ENCODE measurements at places on chromosomes 2 and 18.

- no peak for DNase-seq
These were observed 38.3 kb downstream of the MYO7B start for GRCh38 chr2:127573771-127574170.

GRCh38 chr2:237533668-237534161, 32.7 kb upstream of the PRLH start:
- no peak for DNase-seq

DNA sequence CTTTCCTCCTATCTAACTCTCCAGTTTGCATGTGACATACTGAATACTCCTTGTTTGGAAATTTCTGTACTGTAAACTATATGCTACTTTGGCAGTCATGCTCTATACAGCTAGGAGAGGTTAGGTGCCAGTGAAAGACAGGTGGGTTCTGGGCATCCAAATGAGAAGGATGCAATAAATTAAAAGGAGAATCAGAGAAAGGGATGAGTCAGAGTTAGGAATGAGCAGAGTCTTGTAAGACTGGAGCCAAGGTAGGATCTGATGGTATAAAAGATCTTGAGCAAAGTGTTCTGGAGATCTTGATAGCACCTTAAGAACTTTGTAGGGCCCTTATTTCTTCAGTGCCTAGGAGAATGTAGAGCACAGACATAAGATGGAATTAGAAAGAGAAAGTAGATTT, 58.7 kb upstream of the STAM2 start:
- DNase-seq, result no peak

GRCh38 chr2:24643051-24643450, 150.1 kb downstream of the PTRHD1 start:
- DNase-seq, result no peak

DNA sequence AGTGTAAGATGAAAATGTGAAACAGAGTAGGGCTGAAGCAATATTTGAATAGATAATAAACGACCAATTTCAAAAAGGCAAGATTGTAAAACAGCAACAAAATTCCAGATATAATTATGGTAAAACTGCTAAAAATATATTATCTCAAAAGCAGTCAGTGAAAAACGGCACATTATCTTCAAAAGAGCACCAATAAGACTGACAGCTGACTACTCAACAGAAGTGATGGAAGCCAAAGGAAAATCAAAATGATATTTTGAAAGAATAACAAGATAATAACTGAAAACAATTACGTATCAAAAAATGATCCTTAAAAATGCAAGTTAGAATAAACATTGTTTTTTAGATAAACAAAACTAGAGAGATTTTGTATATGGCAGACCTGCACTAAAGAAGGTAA, 920.6 kb upstream of the FAM98A start:
- no peak for DNase-seq

DNA sequence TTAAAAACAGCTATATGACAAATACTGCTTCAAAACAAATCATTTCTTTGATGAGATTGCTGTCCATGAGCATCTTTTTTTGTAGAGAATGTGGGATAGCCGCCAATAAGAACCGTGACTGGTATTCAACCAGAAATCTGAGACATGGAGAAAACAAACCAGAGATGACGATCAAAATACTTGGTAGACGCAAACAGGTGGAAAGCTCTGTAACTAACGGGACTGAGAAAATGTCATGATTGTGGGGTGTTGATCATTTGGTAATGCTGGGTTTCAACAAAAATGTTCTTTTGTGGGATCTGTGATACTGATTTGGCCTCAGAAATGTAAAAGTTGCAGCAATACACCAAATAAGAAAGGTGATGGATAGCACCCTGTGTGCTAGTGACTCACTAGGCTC, 364.8 kb downstream of the NYAP2 start:
- no peak for DNase-seq

DNA sequence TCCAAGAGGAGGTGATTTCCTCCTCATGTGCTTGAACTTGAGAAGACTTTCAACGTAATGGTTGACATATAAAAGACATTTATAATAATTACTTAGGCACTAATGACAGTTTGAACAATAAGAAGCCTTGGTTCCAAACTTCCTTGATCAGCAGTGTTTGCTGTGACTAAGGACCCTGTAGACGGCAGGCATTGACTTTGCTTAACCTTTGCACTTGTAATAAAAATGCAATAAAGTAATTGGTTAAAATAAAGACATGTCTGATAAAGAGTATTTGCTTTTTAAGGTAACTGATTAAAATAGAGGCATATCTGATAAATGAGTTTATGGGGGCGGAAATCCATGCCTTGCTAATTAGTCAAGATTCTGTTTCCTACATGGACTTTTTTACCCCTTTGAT, 82.2 kb upstream of the ST8SIA3 start:
- no peak for DNase-seq

- no peak for DNase-seq
These were observed 55.6 kb downstream of the CCDC85A start for GRCh38 chr2:56239437-56239836.

DNA sequence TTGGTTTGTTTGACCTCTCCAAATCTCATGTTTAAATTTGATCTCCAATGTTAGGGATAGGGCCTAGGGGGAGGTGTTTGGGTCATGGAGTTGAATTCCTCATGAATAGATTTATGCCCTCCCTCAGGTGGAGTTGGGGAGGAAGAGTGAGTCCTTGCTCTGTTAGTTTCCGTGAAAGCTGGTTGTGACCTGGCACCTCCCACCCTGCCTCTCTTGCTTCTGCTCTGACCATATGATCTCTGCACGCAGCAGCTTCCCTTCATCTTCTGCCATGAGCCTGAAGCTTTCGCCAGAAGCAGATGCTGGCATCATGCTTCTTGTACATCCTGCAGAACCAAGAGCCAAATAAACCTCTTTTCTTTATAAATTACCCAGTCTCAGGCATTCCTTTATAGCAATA, 231.6 kb upstream of the ERBB4 start:
- no peak for DNase-seq

DNA sequence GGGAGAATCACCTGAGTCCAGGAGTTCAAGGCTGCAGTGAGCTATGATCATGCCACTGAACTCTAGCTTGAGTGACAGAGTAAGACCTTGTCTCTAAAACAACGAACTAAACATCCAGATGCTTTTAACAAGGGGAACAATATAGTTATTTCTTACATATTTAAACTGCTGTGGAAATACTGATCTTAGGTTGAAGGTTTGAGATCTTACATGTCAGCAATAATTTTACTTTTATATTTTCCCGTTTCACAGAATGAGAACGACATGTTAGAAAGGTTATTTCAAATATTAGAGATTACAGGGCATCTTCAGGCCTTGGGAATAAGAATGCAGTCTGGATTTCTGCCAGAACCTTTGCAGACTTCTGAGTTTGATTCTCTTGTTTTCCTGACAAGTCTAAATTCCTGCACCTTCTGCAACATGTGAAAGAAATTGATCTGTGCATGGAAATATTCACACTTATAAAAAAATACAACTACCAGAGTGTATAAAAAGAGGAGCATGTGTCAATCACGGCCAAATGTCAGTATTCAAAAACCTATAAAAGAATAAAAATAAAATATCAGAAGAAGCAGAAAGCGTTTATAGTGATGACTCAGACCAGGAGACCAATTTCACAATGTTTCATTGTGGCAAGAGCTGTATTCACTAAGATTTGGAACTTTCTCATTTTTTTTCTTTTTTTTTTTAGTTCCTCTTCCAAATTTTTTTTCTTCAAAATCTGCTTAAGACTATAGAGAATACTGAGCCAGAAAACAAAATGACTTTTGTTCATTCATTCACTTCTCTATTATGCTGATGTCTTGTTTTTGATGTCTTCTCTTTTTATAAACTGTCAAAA, 29.6 kb downstream of the COLEC12 start:
- DNase-seq, result no peak

GRCh38 chr2:240440704-240441320, 5.3 kb downstream of the GPC1 start:
- DNase-seq, result no peak

GRCh38 chr2:184551626-184552025, 46.7 kb upstream of the ZNF804A start:
- no peak for DNase-seq

DNA sequence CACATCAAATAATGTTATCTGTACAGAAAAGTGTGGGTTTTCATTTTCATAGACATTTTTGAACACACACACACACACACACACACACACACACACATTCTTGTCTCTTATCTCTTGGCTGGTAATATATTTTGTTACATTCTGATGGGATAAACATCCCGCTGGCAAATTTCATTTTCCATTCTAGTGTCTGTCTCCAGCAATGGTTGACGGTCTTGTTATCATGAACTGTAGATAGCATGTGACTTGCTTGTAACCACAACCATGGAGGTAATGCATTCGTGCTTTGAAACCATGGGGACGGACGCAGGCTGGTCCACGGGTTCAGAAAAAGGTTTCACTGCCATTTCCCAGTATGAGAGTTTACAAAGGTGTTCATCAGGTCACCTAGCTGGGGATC, 156.4 kb downstream of the PPP1R1C start:
- no peak for DNase-seq

DNA sequence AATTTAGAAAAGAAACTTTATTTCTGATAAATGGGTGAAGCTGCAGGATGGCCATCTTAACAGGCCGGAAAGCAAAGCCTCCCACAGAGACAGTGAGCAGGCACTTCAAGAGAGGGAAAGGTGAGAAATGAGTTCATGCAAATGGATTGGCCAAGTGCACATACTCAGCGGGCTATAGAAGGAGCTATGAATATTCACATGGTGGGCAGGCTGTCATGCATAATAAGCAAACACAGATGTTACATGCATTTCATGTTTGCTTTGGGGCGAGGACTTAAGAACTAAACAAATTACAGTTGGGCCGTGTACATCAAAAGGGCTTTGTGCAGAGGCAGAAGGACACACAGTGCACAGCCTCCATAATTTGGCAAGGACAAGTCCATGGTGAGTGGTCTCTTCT, 69.8 kb upstream of the MAL start:
- no peak for DNase-seq

DNA sequence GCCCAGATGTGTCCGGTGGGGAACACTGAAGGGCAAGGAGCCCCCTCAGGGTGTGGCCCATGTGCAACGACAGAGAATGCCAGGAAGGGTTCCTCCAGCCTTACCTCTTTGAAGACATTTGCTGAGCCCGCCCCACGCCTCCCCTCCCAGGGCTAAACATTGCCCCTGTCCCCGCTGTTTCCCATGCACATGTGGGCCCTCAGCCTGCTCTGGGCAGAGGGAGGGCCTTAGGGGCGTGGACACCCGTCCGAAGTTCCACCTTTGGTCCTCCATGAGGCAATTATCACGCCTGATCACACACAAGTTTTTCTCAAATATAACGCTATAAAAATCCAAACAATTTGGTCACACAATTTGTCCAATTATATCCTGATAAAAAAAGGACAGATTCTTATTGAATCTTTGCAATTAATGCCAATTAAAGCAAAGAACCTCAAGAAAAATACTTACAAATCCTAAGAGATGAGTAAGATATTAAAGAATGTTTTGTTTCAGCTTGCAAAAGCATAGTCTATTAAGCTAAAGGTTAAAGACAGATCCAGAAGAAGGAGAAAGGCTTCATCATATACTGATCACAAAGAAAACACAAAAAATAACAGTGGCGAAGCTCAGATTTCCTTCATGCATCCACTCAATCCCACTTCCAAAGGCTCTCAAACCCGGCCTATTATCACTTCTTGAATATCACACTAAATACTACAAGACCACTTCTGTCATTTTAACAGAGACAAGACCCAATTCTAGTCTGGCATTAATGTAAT, 55.2 kb upstream of the LDLRAD4 start:
- DNase-seq, result no peak

DNA sequence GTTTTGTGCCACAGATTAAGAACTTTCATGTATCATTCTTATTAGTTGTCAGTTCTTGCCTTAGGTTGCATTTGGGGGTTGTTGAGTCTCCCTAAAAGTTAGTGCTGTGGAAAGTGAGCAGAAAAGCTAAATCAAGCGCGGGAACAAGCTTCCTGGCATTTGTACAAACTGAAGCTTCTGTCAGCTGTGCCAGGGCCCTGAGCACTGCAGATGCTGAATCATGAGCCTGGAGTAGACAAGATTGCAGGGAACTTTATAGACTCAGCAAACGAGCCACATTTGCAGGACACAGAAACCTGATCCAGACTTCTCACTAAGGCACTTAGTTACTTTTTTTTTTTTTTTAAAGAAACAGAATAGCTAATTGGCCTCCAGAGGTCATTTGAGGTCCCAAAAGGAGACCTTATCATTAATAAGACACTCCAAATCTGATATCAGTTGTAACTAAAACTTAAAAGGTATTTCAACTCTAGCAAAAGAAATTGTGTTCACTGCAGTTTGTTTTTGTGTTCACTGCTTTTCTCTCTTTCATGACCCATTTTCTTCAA, 88.7 kb downstream of the ADAM23 start:
- no peak for DNase-seq

- no peak for DNase-seq
These were observed 160.5 kb downstream of the ZFP36L2 start for GRCh38 chr2:43065871-43066270.

GRCh38 chr18:43526426-43527145, 249.3 kb upstream of the SYT4 start:
- DNase-seq, result no peak

GRCh38 chr2:145108361-145108778, 588.5 kb upstream of the ZEB2 start:
- no peak for DNase-seq

GRCh38 chr2:199019898-199020507, 437.7 kb downstream of the SATB2 start:
- peak; percentile 0 for DNase-seq

DNA sequence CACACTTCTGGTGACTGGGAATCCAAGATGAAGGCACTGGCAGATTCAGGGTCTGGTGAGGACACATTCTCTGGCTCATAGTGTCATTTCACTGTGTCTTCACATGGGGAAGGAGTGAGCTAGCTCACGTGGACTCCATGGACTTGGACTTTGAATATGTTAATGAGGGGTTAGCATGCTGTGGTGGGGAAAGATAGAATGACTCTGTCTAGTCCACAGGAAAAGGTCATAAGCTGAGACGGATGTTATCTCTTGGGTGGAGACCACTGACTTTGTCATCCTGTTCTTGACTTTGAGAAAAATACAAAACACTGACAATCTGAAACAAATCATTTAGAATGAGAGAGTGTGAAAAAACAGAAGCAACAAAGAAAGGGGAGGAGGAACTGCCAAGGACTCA, 145.9 kb downstream of the PIK3C3 start:
- DNase-seq, result no peak

GRCh38 chr2:188050726-188051125, 240.9 kb upstream of the GULP1 start:
- DNase-seq, result no peak

- DNase-seq, result peak; percentile 12
These were observed 12.6 kb downstream of the PIK3C3 start for GRCh38 chr18:41967680-41968079.

DNA sequence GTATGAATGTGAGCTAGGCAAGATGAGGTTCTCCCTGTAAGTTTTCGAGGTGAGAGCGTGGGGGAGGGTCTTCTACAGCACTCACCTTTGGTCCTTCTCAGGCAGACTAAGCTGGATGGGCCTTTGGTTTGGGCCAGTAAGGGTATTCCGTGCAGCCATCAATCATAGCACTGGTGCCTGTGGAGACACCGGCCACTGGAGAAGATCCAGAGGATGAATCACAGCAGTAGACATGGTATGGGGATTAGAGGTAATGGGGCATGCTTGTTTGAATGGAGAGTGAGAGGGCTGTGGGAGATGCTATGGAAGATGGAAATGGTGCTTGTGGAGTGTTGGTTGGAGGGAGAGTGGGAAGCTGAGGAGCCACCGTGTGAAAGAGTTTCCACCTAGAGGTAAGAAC, 16.1 kb downstream of the MAPRE3 start:
- no peak for DNase-seq

Measured in hippocampal formation (tissue), 2 donors.